ENCODE measurements at places on chromosomes 11 and 22. TPM values are rescaled to one million over a fixed set of nuclear protein-coding genes. Genes with fewer than 3 reads are reported as not detected.

GRCh38 chr11:94181943-94182342, 53.3 kb downstream of the PANX1 start:
- H3K4me1 ChIP-seq = peaks cover 7% of the 10 kb centered on the region
- H3K4me3 ChIP-seq = no peak overlapping the region

OR52N2 gene
- not detected for total RNA-seq

- no peaks in the 10 kb centered on the region for H3K27me3 ChIP-seq
- no peak overlapping the region for H3K27ac ChIP-seq
- no peaks in the 10 kb centered on the region for H3K4me1 ChIP-seq
- no peak for DNase-seq
- no peaks in the 10 kb centered on the region for H3K36me3 ChIP-seq
These were observed 29.2 kb upstream of the PDE2A start for GRCh38 chr11:72703267-72704008.

DNA sequence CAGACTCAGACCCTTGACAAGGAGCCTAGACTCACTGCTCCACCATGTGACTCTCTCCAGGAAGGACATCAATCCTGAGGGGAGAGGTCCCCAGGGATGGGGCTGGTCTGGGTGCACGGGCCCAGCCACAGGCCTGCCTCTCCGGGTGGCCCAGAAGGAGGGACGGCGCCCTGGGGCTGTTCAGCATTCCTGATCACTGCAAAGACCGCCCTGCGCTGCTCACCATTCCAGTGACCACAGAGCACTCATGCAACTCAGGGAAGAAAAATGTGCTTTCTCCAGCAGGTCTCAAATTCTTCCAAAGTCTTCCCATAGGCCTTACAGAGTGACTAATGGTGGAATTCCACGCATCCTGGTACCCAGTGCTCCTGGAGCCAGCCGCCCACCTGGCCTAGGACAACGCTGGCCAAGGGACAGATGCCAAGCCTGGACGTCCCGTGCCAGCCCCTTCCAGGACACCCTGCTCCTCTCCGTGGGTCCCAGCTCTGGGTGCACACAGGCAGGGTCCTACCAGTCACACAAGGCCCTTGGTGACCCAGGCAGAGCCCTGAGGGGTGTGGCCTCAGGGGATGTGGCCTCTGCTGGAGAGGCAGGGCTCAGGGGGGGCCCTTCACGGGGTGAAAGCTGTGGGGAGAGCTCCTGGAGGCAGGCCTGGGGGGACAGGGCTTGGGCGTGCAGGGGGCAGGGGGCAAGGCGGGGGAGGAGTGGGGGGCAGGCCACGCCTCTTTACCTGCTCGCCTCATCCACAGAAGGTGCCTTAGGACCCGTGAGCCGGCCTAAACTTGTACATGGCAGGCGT, 178.8 kb downstream of the IGLL1 start:
- peaks cover 17% of the 10 kb centered on the region for H3K27me3 ChIP-seq
- H3K4me3 ChIP-seq = no peak overlapping the region
- no peaks in the 10 kb centered on the region for H3K36me3 ChIP-seq
- no peak overlapping the region for H3K27ac ChIP-seq

CD248 gene
- total RNA-seq = 69.8 TPM

DNA sequence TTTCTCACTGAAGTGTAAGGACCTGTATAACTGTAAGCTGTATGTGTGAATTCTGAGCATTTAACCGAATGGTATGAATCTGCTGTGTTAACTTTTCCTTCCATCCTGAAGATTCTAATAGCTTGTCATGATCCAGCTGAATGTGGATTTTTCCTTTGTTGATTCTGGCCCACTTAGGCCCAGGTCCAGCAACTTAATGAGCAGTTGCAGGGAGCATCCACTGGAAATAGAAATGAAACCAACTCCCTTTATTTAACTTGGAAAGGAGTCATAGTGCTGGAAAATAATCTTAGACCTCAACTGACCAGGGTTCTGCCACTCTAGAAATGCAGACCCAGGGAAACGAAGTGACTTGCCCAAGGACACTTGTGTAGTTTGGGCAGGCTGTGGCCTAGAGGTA, 142.3 kb upstream of the MTNR1B start:
- no peaks in the 10 kb centered on the region for H3K36me3 ChIP-seq
- DNase-seq = no peak
- H3K27ac ChIP-seq = no peak overlapping the region

OR6A2 gene
- total RNA-seq = 0.15 TPM

DNA sequence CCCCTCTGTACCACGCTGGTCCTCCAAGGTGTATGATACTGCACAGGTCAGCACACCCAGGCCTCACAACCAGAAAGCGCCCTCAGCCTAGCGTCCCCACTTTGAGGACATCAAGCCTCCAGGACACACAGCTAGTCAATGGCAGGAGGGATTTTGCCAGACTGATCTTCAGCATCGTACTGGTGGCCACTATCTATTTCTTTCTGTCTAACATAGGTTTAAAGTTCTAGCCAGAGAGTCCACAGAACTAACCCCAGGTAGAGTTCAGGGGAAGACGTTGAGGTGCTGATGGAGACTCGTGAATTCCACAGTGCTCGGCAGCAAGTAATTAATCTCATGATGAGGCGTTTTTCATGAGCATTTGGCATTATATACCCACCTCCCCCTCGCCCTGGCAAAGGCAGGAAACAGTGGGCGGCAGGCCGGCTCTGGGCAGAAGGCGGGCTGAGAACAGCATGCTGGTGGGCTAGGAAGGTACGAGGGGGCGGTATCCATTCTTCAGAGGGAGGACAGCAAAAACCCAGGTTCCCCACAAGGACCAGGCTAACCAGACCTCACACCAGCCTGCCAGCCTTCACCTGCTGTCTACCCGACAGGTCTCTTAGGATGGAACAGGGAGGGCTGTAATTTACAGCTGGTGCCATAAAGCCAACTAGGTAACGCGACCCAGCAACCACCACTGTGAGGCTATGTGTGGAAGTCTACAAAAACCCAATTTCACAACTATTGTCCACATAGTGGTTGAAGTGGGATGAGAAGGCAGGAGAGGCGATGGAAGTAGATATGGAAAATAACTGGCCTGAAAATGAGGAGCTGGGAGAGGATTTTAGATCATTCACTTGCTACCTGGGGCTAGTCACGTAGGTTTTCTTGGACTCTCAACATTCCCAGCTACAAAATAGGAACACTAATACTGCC, 18.5 kb downstream of the MYH9 start:
- peak overlapping the region; percentile 87 for H3K27ac ChIP-seq
- peaks cover 100% of the 10 kb centered on the region for H3K4me1 ChIP-seq
- H3K27me3 ChIP-seq = no peaks in the 10 kb centered on the region
- no peaks in the 10 kb centered on the region for H3K36me3 ChIP-seq
- DNase-seq = no peak

DNA sequence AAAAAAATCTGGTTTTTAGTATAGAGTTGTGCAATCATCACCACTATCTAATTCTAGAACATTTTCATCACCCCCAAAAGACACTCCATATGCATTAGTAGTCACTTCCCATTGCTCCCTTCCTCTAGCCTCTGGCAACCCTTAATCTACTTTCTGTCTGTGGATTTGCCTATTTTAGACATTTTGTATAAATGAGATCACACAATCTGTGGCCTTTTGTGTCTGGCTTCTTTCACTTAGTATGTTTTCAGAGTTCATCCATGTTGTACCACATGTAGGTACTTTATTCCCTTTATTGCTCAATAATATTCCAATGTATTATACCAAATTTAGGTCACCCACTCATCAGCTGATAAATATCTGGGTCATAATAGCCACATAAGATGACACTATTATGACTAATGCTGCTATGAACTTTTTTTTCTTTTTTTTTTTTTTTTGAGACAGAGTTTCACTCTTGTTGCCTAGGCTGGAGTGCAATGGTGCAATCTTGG, 67.5 kb upstream of the SCUBE2 start:
- DNase-seq = no peak
- peak overlapping the region; percentile 61 for H3K27ac ChIP-seq
- no peaks in the 10 kb centered on the region for H3K27me3 ChIP-seq
- H3K4me1 ChIP-seq = peaks cover 34% of the 10 kb centered on the region
- H3K4me3 ChIP-seq = no peak overlapping the region

- H3K27ac ChIP-seq = peak overlapping the region; percentile 96
- no peaks in the 10 kb centered on the region for H3K27me3 ChIP-seq
- DNase-seq = peak; percentile 77
- peaks cover 3% of the 10 kb centered on the region for H3K4me1 ChIP-seq
These were observed 24.0 kb downstream of the PISD start for GRCh38 chr22:31637891-31638618.

ANGPTL5 gene
- total RNA-seq = 0.34 TPM
